GM13976 (cell line): ENCODE measurements at places on chromosomes 2 and 18.

DNA sequence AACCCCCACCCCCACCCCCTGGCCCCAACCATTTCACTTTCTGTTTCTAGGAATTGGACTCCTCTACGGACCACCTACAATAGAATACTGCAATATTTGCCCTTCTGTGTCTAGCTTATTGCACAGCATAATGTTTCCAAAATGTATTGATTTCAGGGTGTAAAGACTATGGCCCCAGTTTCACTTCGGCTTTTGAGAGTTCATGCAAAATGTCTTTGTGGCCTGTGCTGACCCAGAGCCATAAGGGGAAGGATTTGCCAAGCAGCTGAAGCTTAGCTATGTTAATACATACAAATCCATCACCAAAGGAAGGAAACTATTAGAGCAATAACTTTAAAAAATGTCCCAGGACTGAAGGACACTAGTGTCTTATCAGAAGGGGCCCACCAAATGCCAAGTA lies 11.2 kb upstream of the ATP9B start:
- DNase-seq: peak; percentile 56

GRCh38 chr2:177093371-177093770 lies 119.2 kb upstream of the HNRNPA3 start:
- no peak for DNase-seq

DNA sequence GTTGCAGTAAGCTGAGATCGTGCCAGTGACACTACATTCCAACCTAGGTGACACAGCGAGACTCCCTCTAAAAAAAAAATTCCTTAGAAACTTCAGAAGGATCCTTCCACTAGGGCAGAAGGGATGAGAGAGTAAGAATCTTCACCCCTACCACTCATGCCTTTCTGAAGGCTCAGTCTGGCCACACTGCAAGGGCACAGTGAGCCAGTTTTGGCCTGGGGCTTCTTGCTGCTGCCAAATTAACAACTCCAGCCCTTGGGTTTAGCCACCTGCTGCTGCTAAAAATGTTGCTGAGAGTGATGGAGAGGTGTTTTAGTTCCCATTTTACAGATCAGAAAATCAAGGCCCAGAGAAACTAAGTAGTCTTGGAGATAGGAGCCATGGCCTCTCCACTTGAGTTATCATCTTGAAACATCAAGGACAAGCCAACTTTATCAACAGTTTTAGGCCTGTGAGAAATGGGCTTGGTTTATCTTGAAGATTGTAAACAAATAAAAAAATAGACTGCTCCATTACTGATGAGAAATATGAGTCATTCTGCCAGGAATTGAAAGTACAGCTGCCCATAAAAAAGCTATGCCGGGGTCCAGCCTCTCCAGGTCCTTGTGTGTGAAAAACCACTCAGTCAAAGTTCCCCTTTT lies 31.9 kb upstream of the CASP8 start:
- DNase-seq: no peak

DNA sequence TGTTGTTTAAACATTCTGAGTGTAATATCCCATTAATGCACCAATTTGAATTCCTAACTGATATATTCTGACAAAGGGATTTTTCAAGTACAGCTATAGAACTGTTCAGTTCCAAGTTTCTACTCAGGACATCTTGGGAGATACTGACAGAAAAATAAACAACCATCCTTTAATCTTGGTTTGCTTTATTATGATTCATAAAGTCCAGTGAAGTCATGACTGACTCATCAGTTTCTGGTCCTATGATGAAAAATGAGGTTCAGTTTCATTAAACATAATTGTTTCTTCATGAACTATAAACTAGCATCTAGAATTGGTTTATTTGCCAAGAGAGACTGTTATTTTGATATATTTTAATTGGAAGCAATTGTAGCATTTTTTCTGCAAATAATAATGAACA lies 896.2 kb downstream of the CCDC85A start:
- DNase-seq: no peak

- DNase-seq: no peak
Measured at GRCh38 chr2:46666044-46666679, 186.8 kb downstream of the TMEM247 start.

- no peak for DNase-seq
Measured at GRCh38 chr2:120887741-120888231, 152.1 kb downstream of the GLI2 start.

- DNase-seq: peak; percentile 83
Measured at GRCh38 chr2:72993147-72993932, 76.0 kb downstream of the EMX1 start.

DNA sequence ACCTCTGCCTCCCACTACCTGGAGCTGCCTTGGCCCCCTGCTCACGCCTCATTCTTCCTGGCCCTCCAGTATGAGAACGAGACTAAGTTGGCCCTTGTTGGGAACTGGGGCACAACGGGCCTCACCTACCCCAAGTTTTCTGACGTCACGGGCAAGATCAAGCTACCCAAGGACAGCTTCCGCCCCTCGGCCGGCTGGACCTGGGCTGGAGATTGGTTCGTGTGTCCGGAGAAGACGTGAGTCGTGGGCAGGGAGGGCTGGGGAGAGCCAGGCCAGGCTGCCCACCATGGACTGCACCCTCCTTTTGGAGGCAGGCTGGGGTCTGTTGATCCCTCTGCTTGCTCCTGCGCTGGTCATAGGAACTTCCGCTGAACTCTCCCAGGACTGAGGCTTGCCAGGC lies 114.7 kb downstream of the DYSF start:
- no peak for DNase-seq
